ENCODE measurements at places on chromosomes 5 and 9.

DNA sequence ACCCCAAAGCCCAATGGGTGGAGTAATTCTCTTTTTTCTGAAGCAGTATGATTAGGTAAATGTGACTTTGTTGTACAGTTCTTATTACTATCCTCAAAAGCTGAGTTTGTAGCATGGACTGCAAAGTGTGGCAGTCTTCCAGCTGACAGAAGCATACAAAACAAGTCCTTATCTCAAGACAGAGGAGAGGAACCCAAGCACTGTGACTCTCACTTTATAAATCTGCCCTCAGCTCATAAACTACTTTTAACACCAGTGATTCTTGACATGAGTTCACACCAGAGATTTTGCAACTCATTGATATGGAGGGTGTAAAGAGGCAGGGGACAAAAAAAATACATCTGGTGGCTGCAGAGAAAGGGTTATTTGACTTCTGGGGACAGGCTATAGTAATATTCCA lies 251.6 kb downstream of the NTRK2 start:
- DNase-seq = no peak

- DNase-seq = no peak
Measured at GRCh38 chr9:136119061-136119882, 597 bp upstream of the TMEM250 start.

DNA sequence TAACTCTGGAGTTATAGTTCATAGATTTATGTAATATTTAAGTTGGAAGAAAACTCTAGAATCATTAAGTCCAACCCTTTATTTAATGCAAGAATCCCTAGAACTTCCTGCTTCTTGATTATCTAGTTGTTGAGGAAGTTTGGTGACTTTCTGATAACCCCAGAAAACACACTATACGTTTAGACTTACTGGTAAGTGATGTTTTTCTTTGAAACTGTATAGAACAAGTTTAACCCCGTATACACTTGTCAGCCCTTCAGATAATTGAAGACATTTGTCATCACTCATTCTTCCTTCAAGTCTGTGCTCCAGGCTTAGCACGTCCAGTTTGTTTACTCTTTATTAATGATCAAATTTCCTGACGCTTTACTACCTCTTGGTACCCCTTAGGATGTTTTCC lies 9.0 kb downstream of the NDUFS4 start:
- DNase-seq = no peak

DNA sequence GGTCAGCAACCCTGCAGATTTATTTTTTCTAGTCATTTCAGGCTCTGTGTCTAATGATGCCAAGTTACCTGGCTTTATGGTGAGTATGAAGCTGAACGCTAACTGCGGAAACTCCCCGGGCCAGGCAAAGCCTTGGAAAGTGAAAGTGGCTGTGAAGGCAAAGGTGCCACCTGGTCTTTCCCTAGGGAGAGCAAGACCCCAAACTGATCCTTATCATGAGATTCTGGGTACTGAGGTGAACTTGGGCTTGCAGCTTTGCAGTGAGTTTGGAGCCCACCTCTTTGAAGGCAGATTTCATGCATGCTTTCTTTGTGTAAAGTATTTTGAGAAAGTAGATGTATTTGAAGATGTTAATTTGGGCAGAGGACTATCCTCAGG lies 63.3 kb downstream of the CARTPT start:
- no peak for DNase-seq

GRCh38 chr9:121118266-121118665 lies 43.5 kb downstream of the CNTRL start:
- no peak for DNase-seq
